ENCODE measurements at places on chromosomes 12 and 14.

DNA sequence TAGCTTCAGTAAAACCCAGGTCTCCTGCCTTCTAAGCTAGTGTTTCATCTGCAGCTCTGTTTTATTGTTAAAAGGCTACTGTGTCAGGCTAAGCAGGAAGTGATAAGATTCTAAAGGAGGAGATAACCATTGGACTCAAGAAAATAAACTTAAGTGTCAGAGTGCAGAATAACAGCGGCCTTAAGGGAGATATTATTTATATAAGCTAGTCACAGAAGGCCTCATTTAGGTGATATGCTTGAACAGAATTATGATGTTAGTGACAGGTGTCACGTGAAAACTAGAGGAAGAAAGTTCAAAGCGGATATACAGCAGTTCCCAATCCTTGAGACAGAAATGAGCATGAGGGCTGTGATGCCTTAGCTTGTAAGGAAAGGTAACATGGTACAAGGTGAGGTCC is 373.4 kb downstream of the FOXG1 start:
- DNase-seq: no peak

DNA sequence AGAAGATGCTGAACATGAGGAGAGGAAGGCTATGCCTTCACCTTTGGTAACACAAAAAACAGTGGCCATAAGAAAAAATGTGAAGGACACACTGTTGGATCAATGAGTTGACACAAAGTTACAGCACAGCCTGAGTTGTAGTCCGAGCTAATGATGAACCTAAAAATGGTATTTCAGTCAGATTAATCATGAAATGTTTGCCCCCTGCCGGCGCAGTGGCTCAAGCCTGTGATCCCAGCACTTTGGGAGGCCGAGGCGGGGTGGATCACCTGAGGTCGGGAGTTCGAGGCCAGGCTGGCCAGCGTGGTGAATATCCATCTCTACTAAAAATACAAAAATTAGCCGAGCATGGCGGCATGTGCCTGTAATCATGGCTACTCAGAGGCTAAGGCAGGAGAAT is 1.3 kb upstream of the CAPRIN2 start:
- DNase-seq: no peak

DNA sequence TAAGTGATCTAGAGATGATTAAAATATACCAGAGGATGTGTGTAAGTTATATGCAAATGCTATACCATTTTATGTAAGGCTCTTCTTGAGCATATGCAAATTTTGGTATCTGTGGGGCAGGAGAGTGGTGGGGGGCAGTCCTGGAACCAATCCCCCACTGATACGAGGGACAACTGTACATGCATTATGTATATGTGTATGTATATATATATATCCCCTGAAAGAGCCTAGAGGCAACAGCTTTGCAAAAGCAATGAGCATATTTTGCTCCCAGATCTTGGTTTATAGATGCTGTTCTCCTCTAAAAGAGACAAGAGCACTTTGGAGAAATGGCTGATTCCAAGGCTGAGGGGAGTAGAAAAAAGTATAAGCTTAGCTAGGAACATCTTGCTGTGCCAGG is 12.4 kb upstream of the SLC25A3 start:
- no peak for DNase-seq

GRCh38 chr12:42326541-42327226 is 717 bp downstream of the PPHLN1 start:
- no peak for DNase-seq

DNA sequence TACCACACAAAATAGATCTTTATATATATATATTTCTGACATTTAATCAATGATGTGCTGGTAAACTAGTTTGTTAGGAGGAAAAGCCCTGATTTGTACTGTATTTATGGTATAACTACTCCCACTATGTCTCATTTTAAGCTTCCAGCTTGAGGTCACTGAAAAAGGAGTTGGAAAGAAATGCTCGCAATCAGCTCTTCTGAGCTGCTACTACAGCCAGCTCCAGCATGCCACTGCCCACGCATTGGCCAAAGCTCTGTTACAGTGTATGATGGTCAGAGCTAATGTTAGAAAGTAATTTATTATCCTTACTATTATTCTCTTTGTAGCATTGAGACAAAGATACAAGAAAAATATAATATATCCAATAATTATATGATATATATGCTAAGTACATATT is 55.0 kb upstream of the PCED1B start:
- DNase-seq: no peak

DNA sequence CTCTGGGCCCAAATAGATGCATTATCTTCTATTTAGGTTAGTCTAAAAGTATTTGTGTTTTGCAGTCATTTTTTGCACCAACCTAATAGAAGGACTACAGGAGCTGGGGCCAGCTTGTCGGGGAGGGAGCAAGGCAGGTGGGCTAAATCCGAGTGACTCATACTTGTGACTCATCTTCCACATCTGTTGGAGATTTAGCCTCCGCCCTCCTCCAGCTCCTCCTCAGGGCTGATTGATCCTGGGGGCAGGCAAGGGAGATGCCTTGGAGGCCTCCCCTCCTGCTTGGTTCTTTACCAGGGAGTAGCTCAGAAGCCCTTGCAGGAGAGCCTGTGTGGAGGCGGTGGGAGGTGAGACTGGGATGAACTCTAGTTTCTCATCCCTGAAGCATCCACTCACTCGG is 27.9 kb downstream of the RHOF start:
- DNase-seq: no peak

- peak; percentile 62 for DNase-seq
Observed at GRCh38 chr12:39620659-39621658, 1.4 kb upstream of the ABCD2 start.

DNA sequence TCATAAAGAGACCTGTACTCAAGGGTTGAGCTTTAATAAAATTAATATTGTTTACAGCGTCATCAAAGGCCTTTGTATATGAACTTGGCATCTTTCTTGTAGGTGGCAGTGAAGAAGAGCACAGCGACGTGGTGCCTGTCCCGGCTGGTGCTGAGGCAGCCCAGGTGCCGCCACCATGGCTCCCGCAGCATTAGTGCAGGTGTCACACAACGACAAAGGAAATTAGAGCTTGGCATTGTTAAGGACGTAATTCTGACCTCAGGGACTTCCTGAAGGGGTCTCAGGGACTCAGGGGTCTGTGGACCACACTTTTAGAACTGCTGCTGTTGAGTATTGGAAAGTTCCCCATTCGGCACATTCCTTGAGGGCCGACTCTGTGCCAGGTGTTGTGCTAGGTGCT is 24.1 kb downstream of the EML1 start:
- no peak for DNase-seq

DNA sequence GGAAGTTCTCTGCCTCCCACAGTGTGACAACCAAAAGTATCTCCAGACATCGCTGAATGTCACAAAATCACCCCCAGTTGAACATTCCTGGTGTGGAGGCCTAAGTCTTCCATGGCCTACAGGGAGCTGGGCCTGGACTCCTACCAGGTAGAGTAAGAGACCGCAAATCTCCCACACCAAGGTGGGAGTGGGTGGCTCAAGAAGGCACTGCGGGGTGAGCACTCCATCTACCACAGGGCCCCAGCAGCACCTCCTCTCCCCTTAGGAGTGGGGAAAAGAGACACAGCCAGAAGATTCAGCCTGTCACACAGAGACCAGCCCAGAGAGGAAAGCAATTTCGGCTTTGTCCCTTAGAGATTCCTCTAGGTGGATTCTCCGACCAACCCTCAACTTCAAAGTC is 25.5 kb downstream of the LRTM2 start:
- no peak for DNase-seq

DNA sequence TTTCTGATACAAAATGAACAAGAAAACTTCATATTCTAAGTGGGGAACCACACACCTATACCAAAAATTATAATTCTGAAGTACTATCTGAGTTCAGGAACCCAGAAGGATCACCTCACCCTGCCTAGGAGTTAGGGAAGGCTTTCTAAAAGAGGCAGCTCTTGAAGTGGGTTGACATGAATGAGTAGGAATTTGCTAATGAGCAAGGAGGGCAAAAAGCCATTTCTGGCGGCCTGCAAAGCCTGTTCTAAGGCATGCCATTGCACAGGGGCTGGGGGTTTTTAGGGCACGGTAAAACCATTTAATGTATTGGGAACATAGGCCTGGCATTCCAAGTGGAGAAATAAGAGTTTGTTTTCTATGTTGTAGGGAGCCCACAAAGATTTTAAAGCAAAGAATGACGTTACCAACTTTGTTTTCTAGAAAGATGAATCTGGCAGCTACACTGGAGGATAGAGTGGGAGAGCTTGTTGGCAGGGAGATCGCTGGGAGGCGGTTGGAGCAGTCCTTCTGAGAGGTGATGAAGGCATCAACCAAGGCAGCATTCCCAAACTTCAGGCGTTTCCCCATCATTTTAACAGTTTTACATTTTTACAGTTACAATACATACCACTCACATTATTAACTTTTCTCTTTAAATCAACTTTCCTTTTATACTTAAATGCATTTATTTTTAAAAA is 14.1 kb downstream of the IFT43 start:
- DNase-seq: no peak

GRCh38 chr12:91732086-91732485 is 413.6 kb downstream of the BTG1 start:
- DNase-seq: no peak

DNA sequence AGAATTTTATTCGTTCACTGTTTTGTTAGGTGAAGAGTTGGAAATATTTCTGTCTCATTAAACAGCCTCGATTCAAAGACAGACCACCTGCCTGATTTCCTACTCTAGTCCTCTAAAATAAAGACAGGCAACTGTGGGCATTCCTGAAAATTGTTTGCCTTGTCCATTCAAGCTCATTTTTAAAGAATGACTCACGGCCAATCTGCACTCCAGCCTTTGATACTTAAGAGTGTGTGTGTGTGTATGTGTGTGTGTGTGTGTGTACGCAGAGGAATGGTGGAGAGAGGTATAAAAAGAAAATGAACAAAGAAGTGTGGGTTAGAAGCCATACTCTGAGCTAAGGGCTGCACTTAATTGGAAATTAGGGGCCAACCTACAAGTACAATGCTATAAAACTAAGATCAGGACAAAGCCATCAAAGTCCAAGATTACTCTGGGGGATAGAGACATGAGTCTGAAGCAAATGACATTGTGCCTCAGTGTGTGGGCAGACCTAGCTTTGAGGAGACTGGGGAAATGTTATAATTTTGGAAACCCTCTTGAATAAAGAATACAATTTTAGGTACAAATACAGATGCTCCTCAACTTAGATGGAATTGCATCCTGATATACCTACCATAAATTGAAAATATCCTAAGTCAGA is 45.6 kb upstream of the SOCS2 start:
- no peak for DNase-seq

- no peak for DNase-seq
Observed at GRCh38 chr12:2797721-2798418, 3.1 kb downstream of the FKBP4 start.

DNA sequence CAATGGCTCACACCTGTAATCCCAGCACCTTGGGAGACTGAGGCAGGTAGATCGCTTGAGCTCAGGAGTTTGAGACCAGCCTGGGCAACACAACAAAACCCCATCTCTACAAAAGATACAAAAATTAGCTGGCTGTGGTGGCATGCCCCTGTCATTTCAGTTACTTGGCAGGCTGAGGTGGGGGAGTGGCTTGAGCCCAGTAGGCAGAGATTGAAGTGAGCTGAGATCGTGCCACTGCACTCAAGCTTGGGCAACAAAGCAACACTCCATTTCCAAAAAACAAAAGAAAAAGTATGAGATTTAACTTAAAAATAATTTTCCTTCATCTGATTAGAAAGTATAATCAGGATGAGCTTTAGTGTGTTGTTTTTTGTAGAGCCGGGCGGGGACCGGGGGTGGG is 47.9 kb upstream of the BCAT1 start:
- no peak for DNase-seq
